ENCODE measurements at places on chromosomes 12 and 14. TPM values are rescaled to one million over a fixed set of nuclear protein-coding genes. Genes with fewer than 3 reads are reported as not detected.

- DNase-seq, result no peak
These were observed 6.6 kb downstream of the ERBB3 start for GRCh38 chr12:56086608-56087007.

- DNase-seq, result no peak
These were observed 7.9 kb downstream of the ATF7 start for GRCh38 chr12:53618275-53618674.

DNA sequence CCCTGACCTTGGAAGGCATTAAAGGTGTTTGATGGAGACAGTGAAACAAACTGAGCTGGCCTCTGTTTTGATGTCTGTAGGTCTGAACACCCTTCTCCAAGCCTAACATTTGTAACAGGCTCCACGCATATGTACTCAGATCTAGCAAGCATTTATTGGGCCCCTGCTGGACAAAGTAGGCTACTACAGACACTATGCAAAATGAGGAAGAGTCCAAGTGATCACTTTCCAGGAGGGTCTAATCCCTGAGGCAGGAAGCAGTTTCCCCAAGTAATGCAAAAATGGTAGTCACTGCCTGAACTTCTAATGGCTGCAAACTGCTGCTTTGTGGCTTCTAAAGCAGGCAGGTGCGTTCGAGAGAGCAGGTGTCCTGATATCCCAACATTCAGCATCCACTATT, 405.8 kb downstream of the MED13L start:
- DNase-seq, result no peak

TMCC3 gene
- polyA plus RNA-seq, result 8.4 TPM

NINJ2 gene
- 26.6 TPM for polyA plus RNA-seq

TCL1B gene
- polyA plus RNA-seq, result not detected

DNA sequence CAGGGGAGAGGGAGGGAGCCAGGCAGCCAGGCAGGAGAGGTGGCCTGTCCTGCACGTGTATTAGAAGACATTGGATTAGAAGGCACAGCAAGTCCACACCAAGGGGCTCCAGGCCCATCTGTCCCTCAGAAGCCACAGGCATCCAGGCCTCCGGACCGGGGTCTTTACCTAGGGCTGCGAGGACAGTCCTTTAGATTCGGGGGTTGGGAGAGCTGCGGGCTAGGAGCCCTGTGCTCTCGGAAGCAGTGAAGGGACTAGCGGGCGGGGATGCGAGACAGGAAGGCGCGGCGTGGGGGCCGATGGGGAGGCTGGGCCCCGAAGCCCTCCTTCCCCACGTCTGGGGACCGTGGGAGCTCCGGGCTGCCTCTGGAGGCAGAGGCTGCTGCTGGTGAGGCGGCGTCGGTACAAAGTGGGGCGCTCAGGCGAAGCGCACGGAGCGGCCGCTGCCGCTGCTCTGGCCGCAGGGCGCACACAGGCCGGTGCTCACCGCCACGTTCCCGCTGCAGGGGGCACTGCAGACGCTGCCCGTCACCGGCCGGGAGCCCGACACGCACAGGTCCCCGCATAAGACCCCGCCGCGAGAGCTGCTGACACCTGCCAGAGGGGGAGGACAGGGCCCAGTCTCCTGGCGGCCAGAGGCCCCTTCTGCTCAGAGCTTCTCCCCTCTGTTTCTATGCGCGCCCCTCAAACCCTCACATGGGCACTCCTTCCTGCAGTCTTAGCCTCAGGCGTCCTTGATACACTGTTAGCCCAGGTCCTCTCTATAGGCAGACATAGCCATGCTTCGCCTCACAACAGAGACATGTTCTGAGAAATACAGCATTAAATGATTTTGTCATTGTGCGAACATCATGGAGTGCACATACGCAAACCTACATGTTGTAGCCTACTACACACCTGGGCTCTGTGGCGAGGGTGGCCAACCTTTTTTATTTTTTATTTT, 17.3 kb downstream of the KRT7 start:
- no peak for DNase-seq

GRCh38 chr12:91275321-91275720, 92.7 kb upstream of the DCN start:
- DNase-seq, result no peak

FSCB gene
- polyA plus RNA-seq, result not detected

- no peak for DNase-seq
These were observed 4.4 kb upstream of the DCP1B start for GRCh38 chr12:2008677-2009076.

VPS29 gene
- polyA plus RNA-seq, result 101 TPM

GRCh38 chr12:60849723-60850122, 1253.9 kb downstream of the SLC16A7 start:
- no peak for DNase-seq

- DNase-seq, result no peak
These were observed 165.3 kb upstream of the PRMT8 start for GRCh38 chr12:3325736-3326135.

DNA sequence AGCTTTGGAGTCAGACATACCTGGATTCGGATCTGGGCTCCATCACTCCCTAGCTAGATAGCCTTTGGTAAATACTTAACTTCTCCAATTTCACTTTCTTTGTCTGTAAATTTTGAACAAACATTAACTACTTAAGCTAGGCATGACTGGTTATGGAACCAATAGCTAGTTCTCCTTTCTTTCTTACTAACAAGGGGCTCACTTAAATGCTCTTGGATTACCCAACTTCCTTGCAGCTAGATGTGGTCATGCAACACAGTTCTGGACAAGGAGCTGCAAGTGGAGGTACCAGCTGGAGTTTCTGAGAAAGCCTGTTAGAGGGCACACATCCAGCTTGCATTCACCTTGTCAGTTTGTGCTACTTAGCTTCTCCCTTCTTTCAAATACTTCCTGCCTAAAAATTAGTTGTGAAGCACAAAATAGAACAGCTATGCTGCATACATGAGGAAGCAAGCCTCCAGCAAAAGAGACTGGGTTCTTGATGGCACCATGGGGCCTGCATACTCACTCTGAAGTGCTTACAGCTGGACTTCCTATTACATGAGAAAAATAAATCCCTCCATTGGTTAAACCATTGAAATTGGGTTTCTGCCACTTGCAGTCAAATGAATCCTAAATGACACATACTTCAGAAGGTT, 210.1 kb upstream of the EEA1 start:
- no peak for DNase-seq

DNA sequence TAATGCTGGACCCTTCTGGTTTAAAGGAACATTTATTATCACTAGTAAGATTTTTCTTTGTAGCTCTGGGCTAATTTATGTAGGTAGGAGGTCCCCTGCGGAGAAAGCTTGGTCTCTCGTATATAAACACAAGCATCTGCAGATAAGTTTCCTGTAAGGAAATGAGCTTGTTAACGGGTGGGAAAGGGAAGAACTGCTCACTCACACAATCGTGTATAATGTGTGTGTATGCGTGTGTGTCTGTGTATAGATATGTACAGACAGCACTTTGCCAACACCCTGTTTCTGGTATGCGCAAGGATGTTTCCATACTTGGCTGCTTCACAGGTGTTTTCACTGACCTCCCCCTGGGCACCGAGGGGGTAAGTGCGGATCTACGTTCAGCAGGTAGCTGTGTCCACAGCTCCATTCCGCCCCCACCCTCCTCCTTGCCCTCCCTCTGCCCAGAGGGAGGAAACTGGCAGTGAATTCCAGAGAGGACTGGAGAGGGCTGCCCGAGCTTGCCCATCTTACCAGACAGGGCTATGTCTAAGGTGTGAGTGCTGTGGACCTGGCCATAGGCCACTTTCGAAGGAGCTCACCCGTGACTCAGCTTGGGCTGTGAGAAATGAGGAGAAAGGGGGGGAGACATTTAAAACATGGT, 65.2 kb downstream of the NINJ2 start:
- no peak for DNase-seq

RTL1 gene
- 0.15 TPM for polyA plus RNA-seq

DNA sequence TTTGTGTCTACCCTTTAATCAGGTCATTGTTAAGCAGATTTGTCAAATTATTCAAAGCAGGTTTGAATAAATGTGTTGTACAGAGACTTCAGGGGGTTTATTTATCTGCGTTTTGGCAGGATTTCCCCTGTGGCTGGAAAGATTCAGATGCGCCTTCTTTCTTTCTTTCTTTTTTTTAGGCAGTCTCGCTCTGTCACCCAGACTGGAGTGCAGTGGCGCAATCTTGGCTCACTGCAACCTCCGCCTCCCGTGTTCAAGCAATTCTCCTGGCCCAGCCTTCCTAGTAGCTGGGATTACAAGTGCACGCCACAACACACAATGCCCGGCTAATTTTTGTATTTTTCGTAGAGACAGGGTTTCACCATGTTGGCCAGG, 6.3 kb upstream of the NANOGNB start:
- DNase-seq, result no peak

RGS6 gene
- 1.9 TPM for polyA plus RNA-seq

- DNase-seq, result no peak
These were observed 1.8 kb downstream of the SPRING1 start for GRCh38 chr12:116735951-116736599.

GRCh38 chr12:89351489-89352241, 636 bp downstream of the DUSP6 start:
- DNase-seq, result peak; percentile 51

GRCh38 chr12:120197542-120197887, 3.0 kb upstream of the GCN1 start:
- no peak for DNase-seq

DNA sequence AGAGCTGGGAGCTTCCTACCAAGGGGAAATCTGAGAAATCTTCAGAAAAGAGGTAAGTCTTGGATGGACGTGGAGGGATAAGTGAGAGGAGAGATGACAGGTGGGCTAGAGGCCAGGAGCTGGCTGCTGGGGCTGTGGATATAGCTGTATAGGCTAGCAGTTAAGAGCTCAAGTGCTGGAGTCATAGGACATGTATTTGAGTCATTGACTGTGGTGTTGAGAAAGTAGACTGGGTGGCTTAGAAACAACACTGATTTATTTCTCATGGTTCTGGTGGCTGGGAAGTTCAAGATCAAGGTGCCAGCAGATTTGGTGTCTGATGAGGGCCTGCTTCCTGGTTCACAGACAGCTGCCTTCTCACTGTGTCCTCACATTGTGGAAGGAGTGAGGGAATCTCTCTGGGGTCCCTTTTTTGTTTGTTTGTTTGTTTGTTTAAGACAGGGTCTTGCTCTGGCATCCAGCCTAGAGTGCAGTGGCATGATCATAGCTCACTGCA, 151.1 kb upstream of the FUT8 start:
- no peak for DNase-seq

DNA sequence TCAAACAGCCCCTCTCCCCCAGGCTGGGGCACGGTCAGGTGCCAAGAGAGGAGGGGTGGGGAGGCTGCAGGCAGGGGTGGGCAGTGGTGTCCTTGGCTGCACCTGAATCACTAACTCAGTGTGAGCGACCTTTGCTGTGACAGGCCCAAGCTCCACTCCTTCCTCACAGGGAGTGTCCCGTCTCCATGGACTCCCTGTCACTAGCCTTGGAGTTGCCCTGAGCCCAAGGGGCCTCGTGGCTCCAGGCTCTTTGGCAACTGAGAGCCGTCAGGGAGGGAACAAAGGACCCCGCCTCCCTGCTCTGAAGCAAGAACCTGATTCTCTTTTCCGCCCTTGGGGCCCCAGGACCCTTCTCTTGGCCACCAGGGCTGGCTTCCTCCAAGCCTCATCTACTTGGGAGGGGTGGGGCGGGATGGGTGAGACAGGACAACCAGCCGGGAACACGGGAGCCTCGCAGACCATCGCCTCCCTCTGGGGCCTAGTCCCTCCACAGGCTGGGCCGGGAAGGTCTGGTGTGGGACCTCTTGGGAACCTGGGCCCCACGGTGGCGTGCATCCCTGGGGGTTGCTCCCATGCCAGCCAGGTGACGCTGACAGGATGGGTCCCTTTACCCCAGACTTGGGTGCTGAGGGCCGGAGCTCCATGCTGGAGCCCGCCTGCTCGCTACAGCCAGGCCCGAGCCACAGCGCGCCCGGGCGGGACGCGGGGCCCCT, 935 bp upstream of the ADSS1 start:
- no peak for DNase-seq

- peak; percentile 16 for DNase-seq
These were observed 437.0 kb downstream of the FSCB start for GRCh38 chr14:44070046-44070445.

DNA sequence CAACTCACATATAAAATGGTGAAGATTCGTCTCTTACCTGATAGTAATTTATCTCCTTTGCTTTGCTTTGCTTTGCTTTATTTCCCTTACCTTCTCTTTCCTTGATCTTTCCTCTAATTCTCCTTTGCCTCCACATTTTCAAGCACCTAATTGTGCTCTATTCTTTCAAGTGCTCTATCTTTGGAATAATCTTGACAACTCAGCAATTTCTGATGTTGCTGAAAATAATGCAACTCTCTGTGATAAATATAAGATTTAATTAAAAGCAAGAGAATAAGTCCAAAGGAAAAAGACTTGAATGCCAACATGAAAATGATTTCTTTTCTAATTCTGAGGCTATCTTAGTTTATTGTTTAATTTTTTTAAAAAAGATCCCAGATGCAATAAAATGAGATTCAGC, 139.5 kb upstream of the SYT1 start:
- no peak for DNase-seq

GRCh38 chr12:65965358-65965757, 141.1 kb downstream of the HMGA2 start:
- DNase-seq, result no peak

ARMH4 gene
- 8.0 TPM for polyA plus RNA-seq

- no peak for DNase-seq
These were observed 10.0 kb downstream of the WNT1 start for GRCh38 chr12:48988030-48988649.

GRCh38 chr12:20201733-20202132, 166.6 kb upstream of the PDE3A start:
- DNase-seq, result no peak

HOXC5 gene
- polyA plus RNA-seq, result not detected
